ENCODE measurements at places on chromosomes 16 and 17.

DNA sequence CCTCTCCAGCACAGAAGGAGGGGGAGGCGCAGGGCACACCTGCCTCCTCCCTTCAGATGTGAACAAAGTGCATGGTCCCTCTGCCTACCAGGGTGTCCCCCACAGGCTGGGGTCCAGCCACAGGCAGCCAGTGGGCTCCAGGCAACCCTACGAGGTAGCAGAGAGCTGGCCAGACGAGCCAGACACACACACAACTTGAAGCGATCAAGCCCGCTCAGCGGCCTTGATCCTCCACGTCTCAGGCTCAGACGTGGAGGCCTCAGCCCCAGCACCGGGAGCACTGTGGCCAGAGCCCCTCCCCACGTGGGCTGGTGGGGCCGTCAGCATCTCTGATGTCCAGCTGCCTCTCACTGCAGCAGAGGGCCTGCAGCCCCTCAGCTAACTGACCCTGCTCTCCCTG lies 8.5 kb downstream of the MCRIP1 start:
- no peak for DNase-seq

DNA sequence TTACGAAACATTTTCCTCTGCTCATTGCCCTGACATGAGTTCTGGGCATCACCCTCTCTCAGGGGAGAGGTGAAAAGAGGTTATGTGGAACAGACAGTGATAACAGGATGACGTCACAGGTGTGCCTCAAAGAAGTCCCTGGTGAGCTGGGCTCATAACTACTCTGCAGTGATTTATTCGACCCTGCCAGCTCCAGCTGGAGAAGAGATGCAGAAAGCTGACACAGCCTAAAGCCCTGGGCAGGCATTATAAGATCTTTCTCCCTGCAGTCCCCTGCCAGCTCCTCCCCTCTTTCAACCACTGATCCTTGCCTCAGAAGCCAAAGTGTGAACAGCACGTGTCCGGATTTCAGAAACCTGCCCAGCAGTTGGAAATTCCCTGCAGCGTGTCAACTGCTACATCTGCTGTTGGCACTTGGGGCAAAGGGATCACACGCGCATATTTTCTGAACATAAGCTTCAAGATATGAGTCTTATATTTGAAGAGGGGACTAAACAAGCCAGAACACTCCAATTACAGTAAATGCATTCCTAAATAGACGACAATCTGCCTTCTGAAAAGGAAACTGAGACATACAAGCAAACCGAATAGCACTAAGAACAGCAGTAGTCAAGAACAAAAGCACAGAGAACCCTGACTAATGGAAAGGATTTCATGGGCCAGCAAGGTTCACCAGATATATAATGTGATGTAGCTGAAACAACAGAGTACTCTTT lies 80.5 kb downstream of the SMG6 start:
- no peak for DNase-seq

- no peak for DNase-seq
Observed at GRCh38 chr16:75485230-75486013, 9.8 kb downstream of the CHST6 start.

DNA sequence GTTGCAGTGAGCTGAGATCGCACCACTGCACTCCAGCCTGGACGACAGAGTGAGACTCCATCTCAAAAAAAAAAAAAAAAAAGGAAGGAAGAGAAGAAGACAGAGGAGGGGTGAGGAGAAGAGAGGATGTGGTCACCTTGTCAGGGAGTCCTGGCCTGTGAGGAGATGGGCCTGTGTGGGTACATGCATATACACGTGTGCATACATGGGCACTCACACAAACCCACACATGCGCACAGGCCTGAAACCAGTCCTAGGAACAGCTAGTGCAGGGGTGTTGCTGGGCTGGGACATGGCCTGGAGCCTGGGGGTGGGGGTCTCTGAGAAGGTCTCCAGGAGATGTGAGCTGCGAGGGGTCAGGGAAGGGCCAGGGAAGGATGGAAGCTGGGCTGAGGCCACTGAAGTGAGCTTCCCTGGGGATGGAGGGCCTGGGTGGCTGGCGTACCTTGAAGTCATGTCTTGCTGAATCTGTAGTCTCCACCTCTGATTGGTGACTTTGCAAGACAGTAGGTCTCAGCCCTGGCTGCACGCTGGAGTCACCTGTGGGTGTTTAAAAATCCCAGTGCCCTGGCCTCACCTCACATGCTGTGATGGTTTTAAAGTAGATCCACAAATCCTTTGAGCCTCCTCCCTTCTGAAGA lies 72.4 kb downstream of the MRM1 start:
- DNase-seq = no peak

GRCh38 chr16:8374586-8375231 lies 215.6 kb downstream of the TMEM114 start:
- DNase-seq = peak; percentile 6

Measured in SW 1271 (cell line).